ENCODE measurements at places on chromosomes 6 and 20.

DNA sequence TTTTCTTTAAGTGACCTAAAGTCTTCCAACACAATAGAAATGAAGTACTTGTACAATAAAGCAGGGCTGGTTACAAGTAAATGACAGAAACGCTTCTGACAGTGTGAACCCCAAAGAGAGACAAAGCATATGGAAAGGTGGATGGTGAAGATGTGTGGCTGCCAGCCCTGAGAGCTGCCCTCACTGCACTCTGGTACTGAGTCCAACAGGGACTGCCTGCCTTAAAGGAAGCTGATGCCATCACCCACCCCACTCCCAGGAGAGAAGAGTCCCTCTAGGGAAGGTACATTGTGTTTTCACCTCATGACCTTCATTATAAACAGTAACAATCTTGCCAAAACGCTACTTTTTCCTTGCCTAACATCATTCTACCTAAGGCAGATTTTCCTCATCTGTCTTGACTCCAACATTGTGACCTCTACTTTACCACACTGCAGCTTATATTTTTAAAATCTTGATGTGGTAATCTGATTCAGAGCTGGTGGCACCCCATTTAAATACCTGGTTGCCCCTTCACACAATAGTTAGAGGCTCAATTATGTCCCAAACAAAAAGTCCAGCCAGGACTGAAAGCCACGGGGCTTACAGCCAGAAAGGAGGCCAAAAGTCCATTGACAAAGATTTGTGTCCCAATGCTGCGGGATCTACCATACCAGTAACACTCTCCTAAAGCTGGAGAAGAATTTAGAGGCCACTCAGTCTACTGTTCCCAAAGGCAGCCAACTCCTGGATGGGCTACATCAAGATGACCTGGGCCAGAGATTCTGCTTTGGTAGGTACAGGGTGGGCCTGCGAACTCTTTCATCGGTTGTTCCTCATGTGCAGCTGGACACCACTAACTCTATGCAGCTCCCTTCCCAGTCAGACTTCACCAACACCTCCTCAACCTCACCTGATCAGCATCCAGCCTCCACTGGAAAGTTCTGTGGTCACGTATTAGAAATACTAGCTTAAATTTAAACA lies 4.4 kb downstream of the APMAP start:
- DNase-seq = no peak

- peak; percentile 94 for DNase-seq
Measured at GRCh38 chr20:62386383-62387218, at the start of gene RPS21. RPS21 (plus strand) TSS chr20:62387103; CDS start chr20:62387339, 236 bp downstream.

GRCh38 chr6:128284128-128284527 lies 236.3 kb downstream of the PTPRK start:
- no peak for DNase-seq

DNA sequence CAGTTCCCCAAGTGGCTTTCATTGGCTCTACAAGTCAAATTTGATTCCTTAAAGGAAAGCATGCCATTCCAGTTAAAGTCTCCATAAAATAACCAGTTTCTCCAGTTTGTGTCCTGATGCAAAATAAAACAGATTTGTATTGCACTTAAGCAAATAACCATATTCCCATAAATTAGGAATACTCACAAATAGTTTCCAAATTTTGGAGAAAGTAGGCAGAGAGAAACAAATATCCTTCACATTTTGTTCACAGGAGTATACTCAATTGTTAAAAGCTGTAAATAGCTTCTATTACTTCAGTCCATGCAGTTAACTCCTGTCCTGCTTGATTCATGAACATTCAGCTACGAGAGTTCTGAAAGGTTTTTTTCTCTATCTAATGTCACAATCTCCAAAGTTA lies 281.4 kb upstream of the RGS17 start:
- DNase-seq = no peak

DNA sequence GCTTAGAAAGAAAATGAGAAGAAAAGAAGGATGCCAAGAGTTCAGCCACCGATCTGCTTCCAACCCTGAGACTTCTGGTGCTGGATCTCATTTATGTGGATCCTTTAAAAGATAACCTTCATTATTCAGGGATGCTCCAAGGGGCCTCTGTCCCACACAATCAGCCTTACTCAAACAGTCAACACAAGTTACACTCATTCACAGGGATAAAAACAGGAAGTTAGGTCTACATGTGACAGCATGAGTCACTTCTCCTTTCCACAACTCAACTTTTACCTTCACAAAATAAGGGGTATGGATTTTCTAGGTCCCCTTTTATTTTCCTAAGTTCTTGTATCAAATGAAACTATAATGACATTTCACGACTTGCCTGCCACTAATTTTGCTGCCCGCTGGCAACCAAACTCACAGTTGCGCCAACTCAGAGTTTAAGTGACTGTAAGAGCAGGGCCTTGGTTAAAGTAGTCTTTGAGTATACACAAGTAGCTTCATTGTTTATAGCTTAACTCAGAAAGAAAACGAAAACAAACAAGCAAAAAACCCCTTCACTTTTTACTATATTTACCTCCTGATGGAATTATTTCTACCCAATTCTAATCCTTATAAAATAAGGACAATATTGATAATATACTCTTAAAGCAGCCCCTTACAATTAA lies 278.8 kb upstream of the RUNX2 start:
- DNase-seq = no peak

DNA sequence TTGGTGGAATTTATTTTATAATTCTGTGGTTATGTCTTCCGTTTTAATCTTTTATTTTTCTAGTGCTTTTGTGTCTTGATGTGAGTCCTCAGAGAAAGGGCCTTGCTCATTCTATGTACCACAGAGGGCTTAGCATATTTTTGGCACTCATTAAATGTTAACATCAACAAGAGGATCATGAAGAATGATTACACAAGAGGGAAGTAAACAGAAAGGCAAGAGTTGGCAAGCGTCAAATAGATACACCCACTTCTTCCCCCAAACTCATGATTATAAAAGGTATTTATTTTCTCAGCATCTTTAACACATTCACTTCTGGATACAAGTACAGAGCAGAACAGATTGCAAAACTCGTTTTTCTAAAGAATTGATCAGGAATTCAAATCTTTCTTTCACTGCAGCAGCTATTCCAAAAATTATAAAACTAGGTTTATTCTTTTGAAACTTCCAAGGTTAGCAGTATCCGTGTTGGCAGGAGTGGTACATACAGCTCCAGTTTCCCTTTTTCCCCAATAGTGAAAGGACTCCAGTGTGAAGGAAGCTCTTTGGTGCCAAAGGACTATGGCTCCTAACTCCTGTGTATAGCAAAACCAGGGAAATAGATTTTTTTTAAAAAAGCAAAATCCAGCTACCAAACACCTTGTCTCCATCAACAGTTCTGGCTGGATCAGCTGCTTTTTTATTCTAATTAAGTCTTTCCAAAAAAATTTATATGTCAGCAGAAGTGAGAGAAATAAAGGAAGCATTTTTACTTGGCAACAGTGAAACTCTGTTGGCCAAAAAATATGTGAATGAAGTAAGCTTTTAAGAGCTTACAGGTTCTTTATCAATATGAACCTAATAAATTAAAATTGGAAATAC lies 221.9 kb downstream of the ADGRG6 start:
- no peak for DNase-seq

DNA sequence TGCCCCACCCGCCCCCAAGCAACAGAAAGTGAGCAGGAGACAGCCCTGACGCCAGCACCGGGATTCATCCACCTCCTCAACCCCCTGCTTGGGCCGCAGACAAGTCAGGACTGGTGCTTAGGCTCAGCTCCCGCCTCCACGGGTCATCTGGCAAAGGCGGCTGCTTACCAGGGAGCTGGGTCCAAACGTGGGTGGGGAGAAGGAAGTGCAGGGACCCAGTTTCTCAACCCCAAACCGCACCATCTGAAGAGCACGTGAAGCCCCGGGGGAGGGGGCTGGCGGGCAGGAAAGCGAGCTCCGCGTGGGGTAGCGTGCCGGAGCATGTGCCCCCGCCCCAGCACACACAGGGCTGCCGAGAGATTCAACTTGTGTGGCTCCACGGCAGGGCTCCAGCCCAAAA lies 87.2 kb downstream of the BMP7 start:
- DNase-seq = no peak

DNA sequence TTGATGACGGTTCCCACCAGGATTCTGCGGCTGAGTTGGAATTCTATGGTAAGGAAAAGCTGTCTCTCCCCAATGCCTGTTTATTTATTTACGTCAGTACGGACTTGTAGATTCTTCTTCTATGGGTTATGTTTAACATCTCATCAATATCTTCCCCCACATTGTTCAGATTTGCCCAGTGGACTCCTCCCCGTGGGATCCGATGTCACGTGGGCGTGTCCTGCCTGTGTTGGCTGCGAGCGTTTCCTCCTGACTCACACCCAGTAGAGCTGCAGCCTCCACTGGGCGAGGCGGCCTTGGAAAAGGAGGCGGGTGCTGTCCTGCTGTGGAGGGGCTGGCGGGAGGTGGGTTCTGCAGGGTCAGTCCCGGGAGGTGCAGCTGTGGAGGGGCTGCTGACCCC lies 46.8 kb upstream of the SLCO4A1 start:
- DNase-seq = peak; percentile 77

DNA sequence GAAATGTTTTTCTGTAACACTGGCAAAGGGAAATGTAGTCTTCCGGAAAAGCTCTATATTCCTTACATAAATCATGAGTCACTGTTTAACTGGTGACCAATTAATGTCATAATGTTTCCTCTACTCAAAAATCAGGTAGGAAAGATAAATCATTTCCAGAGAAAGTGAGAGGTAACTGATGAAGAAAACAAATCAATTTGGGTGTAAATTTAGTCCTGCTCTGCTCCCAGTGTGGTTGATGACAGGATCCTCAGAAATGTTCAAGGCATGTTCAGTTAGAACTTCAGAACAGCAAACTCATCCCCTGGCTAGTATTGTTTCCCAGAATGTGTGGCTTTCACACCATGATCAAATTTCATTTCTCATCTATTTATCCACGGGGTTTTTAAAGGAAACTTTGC lies 38.8 kb upstream of the SPACA1 start:
- DNase-seq = no peak

- no peak for DNase-seq
Measured at GRCh38 chr6:120410586-120410985, 923.7 kb downstream of the TBC1D32 start.

GRCh38 chr6:30168741-30169140 lies 5.4 kb downstream of the TRIM15 start:
- no peak for DNase-seq

DNA sequence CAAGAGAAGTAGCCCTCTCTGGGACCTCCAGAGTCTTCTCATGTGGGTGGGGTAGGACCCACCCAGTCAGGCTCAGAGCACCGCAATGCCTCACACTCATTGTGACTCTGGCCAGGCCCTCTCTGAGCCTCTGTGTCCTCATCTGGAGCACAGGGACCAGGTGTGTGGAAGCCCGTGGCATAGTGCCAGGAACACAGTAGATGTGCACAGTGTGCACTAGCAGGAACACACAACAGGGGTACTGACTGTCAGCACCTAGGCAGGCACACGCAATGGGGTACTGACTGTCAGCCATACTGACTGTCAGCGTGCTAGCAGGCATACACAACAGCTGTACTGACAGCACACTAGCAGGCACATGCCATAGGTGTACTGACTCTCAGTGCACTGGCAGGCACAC lies 2.0 kb upstream of the STMN3 start:
- no peak for DNase-seq

GRCh38 chr6:72855471-72855870 lies 233.6 kb downstream of the KCNQ5 start:
- DNase-seq = no peak

DNA sequence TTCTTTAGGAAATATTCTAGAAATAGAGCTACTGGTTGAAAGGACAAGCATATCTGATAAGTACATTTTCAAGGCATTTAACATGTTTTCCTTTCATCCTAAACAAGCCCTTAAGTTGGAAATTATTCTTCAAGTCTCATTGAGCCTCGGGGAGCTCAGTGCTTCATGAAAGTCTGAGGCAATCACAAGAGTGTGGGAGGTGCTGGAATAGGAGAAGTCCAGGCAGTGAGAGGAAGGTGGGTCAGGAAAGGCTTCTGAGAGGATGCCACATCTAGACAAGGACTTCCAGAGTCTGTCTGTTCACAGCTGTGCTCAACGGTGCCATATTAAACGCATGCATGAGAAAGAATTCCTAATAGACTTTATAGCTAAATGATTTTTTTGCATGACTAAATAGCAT lies 69.8 kb downstream of the CD83 start:
- no peak for DNase-seq

- DNase-seq = no peak
Measured at GRCh38 chr20:61879303-61879620, 186.4 kb downstream of the TAF4 start.

DNA sequence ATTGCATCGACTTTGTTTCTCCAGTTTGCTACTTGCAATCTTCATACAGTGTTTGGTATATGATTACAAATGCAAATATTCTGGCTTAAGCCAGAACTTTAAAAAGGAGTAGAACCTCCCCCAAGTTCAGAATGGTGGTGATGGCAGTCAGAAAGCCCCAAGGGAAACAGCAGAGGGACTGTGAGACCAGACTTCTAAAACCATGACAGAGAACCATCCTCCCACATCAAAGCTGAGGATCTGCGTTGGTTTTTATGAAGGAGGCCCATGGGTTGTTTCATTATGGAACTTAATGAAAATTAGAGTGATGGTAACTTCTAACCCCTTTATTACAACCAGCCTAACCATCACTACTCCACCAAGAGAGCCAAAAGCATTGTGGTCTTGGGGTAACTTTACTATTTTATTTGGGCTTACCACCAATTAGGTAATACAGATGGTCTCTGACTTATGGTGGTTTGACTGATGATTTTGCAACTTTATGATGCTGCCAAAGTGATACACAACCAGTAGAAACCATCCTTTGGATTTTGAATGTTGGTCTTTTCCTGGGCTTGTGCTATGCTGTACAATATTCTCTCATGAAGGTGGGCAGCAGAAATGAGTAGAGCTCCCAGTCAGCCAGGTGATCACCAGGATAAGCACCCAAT lies 10.9 kb upstream of the MRS2 start:
- no peak for DNase-seq

- DNase-seq = no peak
Measured at GRCh38 chr6:143522039-143522600, 10.6 kb upstream of the FUCA2 start.

DNA sequence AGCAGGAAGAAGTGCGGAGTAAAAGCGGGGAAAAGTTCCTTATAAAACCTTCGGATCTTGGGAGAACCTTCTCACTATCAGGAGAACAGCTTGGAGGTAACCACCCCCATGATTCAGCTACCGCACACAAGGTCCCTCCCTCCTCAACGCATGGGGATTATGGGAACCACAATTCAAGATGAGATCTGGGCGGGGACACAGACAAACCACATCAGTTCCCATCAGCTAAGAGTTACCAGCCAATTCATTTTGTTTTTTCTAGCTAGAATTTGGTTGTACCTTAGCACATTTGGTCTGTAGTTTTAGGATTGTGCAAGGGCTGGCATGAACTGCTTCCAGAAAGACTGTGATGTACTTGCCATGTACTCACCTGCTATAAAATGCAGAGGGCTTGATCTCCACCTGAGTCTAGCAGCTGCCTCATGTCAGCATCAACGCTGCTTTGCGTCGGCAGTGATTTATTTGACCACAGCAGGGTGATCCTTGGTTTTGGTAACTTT lies 94.7 kb upstream of the SLC2A12 start:
- no peak for DNase-seq
